Kidney epithelial cell (primary cell): ENCODE measurements at places on chromosomes 1 and 21. TPM values are rescaled to one million over a fixed set of nuclear protein-coding genes. Genes with fewer than 3 reads are reported as not detected.

AADACL4 gene
- total RNA-seq: not detected in 2 replicates

TNFRSF1B gene
- 0.21 and 0.27 TPM in 2 replicates for total RNA-seq

CCDC17 gene
- total RNA-seq: 0.33 and 1.3 TPM in 2 replicates

SPRR2E gene
- total RNA-seq: not detected in 2 replicates

DYNLT5 gene
- not detected in 2 replicates for total RNA-seq

C1orf226 gene
- 3.7 and 3.9 TPM in 2 replicates for total RNA-seq

RNF223 gene
- total RNA-seq: 5.4 and 7.5 TPM in 2 replicates

NBPF10 gene
- 0.82 and 1.4 TPM in 2 replicates for total RNA-seq

PRDX6 gene
- total RNA-seq: 180 and 187 TPM in 2 replicates

BCAR3 gene
- 93.3 and 109 TPM in 2 replicates for total RNA-seq

TNNT2 gene
- 0.08 and 0.89 TPM in 2 replicates for total RNA-seq

CTSS gene
- total RNA-seq: 9.0 and 12.2 TPM in 2 replicates

DNA sequence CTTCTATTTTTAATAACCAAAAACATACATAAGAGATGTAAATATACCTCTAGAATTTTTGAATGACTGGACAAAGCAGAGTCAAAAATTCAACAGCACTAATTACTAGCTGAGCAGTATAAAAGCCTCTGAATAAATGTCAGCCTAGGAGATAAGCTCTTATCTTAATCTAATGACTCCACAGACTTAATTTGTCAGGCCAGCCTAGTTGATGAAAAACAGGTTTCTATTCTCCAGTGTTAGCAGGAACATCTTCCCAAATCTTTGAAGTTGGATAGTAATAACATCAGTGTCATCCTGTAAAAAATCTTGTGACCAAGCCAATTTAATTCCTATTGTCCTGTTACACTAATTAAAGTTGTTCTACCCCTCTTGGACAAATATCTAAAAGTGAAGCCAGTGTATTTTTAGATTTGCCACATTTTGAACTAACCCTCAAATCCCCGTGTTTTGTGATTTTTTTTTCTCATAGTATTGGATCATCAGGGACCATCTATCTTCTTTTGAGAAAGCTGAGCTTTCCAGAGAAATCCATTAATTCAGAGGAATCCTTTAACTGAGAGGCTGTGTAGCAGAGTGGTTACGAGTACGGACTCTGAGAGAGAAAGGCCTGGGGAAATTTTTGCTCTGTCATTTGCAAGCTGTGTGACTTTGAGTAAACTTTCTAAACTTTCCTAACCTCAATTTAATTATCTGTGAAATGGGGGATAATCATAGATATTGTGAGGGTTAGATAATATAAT is 41.2 kb downstream of the LMO4 start:
- DNase-seq: no peak

DNA sequence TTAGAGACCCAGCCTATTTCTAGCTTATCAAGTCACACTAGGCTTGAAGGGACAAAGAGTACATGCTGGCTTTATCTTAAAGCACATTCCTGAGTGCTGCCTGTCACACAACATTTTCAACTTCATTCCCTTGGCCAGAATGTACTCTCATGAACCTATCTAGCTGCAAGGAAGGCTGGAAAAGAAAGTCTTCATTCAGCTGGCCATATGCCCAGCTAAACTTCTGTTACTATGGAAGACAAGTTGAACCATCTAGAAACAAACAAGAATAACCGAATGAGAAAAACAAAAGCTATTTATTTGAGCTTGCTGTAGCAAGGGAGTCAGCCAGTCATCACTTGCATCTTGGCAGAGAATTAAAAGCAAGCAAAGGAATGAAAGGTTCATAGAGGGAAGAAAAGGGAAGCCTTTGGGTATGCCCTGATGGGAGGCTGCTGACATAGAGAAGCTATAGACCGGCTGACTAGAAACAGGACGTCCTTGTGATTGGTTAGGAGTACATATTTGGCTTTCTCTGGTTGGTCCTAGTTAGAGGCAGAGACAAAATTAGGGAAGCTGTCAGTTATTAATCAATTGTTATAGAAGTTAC is 108.4 kb downstream of the NEK7 start:
- DNase-seq: no peak

DNA sequence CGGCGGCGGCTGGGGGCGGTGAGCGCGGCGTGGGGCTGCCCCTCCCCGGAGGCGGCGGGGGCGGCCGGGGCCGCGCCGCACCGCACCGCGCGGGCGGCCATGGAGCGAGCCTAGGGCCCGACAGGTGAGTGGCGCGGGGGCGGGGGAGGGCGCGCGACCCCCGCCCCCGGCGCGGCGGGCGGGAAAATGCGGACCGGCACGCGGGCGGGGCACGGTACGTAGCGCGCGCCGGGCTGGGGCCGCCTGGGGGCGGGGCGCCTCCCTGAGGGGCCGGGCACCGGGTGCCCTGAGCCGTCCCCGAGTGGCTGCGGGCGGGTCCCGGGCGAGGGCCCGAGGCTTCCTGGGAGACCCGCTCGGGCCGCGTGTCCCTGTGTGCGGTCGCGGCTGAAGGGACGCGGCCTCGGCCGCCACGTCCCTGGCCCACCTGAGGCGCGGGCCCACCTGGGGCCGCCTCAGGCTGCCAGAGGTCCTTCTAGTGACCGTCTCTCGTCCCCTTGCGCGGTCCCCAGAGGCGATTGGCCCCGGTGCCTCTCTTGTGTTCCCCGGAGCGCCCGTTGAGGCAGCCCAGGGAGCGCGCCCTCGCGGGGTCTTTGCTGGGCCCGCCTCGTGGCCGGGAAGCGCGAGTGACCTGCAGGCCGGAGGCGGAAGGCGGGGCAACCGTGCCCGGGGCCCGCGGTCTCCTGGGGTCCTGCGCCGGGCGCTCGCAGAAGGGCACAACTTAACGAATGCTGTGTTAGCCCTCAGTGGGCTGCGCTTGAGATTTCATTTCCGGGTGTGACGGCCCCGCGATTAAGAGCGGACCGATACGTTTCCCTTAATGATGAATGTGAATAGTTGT is 500 bp downstream of the FAM20B start:
- no peak for DNase-seq

DNA sequence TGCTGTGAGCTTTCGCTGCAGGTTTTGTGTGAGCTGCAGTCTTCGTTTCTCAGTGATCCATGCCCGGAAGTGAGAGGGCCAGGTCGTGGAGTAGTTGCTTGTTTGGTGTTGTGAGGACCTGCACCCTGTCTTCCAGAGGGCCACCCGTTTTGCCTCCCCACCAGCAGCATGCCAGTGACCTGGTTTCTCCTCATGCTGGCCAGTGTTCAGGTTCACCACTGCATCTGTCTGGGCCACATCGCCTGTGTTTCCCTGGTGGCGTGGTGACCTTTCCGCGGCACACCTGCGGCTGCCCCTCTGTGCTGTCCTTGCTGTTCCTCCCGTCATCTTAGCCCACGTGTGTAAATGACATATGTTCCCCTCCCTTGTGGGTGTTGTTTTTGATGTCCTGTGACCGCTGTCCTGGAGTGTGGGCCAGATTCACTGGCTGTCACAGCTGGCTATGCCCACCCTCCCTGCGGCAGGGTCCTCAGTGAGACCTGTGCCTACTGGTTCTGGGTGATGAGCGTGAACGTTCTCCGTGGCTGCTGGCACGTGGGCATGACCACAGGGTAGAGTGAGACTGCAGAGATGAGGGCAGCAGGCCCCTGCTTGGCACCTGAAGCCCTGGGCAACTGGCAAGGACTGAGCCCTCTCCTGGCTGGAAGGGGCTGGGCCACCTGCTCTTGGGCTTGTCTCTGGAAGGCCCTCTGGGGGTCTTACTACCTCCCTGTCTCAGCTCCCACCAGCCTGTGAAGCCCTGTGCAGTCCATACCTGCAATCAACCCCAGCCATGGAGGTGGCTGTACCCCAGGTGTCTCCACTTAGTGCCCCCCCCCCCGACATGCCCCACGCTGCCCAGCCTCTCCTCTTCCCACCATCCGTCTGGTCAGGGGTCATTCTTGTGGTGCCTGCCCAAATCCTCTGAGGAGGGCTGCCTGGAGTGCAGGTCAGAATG is 7.3 kb downstream of the IBA57 start:
- DNase-seq: no peak

- DNase-seq: no peak
Observed at GRCh38 chr1:101697072-101697471, 299.7 kb downstream of the OLFM3 start.

- DNase-seq: no peak
Observed at GRCh38 chr1:6827079-6827478, 41.8 kb downstream of the CAMTA1 start.

DNA sequence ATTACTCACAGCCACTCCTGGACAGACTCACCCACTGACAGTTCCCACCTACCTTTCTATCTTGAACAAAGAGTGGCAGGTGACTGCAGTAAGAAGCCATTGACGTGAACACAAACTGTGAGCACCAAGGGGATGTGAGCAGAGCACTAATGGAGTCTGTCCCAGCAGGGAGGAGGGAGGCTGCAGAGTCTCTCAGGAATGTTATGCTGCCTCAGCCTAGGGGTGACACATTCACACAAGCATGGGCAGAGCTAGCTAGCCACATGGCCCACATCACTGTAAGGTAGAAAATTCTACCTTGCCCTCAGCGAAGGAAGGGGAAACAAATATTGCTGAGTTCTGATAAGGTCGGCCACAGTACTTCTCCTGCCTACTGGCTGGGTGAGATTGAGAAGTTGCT is 56.8 kb upstream of the PTGFRN start:
- no peak for DNase-seq

DNA sequence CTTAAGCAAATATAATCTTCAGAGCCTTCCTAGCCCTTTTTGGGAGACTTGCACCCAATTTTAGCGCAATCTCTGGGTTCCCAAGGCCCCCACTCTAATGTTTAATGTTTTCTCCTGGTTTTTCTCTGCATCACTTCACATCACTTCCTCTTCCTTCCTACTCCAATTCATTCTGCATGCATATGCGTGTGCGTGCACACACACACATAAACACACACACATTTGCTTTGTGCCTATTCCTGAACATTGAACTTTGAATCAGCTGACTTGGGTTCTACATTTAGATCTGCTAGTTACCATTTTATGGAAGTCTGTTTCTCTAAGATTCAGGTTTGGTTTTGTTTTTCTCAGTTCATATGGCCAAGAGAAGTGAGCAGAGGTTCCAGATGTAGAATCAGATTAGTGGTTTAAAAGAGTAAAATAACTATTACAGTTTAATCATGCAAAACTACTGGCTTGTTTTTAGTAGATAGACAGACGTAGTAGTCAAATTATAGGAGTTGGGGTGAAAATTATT is 7.4 kb upstream of the EDEM3 start:
- DNase-seq: no peak

- DNase-seq: no peak
Observed at GRCh38 chr1:30852026-30852425, 56.5 kb downstream of the SDC3 start.

- no peak for DNase-seq
Observed at GRCh38 chr1:198330982-198331615, 174.3 kb downstream of the NEK7 start.

GRCh38 chr21:36786186-36786585 is 87.3 kb downstream of the SIM2 start:
- no peak for DNase-seq

GRCh38 chr21:33030633-33031032 is 4.9 kb downstream of the OLIG2 start:
- no peak for DNase-seq

- no peak for DNase-seq
Observed at GRCh38 chr21:33236766-33237165, 7.0 kb downstream of the IFNAR2 start.

- DNase-seq: no peak
Observed at GRCh38 chr21:15219894-15220293, 155.1 kb upstream of the NRIP1 start.

DNA sequence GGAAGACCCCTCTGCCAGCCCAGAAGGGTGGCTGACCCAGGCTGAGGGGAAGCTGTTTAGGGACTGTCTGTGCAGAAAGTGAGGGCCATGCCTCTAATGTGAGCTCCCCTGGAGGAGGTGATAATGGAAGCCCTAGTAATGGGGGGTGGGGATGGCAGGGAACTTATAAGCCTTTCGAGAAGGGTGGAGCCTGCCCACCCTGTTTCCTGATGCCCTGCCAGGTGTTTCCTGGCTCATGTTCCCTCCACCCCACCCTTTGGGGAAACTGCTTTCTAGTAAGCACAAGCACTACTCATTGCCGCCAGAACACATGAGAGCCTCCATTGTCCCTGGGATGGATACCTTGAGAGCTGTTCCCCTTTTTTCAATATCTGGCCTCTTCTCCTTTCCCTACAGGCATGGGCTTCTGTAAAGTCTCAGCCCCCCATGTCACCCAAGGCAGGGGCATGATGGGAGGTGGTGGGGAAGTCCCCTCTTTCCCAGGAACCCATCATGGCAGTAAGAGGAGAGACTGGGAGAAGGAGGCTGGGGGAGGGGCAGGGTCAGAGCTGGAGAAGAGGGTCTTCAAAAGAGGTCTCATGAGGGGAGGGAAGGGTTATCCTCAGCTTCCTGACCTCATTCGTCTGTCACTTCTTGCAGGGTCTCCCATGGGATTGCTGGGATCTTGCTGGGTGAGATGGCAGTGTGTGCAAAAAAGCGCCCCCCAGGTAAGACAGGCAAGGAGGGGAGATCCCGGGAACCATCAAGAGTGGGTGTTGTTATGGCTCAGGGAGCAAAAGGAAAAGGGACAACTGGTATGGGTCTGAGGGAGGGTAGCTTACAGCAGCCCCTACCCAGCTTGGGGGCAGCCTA is 2.4 kb downstream of the ATP8B2 start:
- no peak for DNase-seq

GRCh38 chr1:109048335-109048734 is 6.4 kb upstream of the WDR47 start:
- DNase-seq: no peak

- DNase-seq: no peak
Observed at GRCh38 chr1:92851729-92852128, 19.9 kb downstream of the RPL5 start.

DNA sequence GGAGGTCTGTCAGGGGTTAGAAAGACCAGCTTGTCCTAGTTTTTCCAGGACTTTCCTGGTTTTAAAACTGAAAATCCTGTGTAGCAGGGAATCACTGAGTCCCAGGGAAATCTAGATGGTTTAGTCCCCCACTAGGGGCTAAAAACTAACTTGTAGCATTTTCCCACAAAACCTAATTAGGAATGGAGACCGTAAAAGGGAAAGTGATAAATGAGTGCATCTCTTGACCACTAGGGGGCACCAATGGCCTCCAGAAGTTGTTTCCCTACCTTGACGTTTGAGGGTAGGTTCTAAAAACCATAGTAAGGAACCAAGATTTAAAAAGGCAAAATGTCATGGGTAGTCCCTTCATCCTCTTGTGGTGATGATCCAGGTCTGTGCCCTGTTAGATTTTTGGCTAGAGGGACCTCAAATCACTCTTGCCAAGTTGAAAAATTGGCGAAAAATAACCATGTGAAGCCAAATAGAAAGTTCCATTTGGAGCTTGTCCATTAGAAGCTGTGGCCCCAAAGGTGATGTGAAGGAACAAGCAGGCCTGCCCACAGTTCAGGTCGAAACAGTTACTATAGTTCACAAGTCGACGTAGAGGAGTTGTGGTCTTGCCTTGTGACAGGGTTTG is 24.5 kb downstream of the CLIC6 start:
- peak; percentile 19 for DNase-seq

GRCh38 chr1:200972985-200973742 is 50.4 kb downstream of the KIF21B start:
- DNase-seq: no peak

DNA sequence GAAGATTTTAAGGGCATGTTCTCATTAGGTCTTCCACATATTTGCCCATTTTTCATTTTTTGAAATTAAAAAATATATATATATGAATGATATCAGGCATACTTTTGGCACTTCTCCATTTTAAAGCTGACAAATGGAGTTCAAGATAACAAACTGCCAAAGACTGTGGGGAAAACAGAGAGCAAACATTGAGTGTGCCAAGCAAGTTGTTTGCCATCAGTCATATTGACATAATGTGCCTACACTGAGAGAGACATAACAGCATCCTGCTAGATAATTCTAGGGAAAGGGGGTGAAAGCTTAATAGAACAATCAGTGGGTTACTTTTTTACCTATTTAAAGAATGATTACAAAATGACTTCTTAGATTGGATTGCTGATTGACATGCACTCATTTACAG is 529.4 kb upstream of the CXADR start:
- DNase-seq: no peak
